ENCODE measurements at places on chromosomes 5 and 9.

- no peak for DNase-seq
- no peak overlapping the region for H3K27ac ChIP-seq
- peaks cover 55% of the 10 kb centered on the region for H3K27me3 ChIP-seq
- H3K36me3 ChIP-seq: peaks cover 3% of the 10 kb centered on the region
- no peak overlapping the region for H3K4me3 ChIP-seq
Observed at GRCh38 chr5:61311836-61312808, 19.9 kb upstream of the ZSWIM6 start.

- DNase-seq: no peak
- H3K27me3 ChIP-seq: no peaks in the 10 kb centered on the region
- peak overlapping the region; percentile 100 for H3K4me3 ChIP-seq
Observed at GRCh38 chr9:114383521-114384231, 4.1 kb downstream of the AKNA start.

GRCh38 chr9:38227061-38227540 is 158.1 kb upstream of the SHB start:
- no peak for DNase-seq
- H3K27me3 ChIP-seq: peaks cover 42% of the 10 kb centered on the region
- peaks cover 13% of the 10 kb centered on the region for H3K4me1 ChIP-seq

DNA sequence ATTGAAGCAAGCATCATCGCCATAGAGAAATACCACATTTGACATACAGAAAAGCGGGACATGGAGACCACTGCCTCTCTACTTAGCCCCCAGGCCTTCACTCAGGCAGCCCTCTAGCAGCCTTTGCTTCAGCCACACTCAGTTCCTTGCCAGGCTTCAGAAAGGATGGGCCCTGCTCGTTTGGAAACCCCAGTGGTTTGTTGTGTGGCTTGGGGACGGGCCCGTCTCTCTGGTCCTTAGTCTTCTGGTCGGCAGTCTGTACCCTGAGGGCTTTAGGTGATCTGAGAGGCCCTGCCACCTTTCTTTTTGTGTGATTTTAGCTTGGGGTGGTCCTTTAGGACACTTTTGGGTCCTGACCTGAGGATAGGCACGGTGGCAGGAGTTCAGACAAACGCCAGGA is 21.1 kb upstream of the ARSI start:
- H3K27ac ChIP-seq: no peak overlapping the region
- H3K27me3 ChIP-seq: peaks cover 7% of the 10 kb centered on the region
- H3K4me1 ChIP-seq: peaks cover 2% of the 10 kb centered on the region

DNA sequence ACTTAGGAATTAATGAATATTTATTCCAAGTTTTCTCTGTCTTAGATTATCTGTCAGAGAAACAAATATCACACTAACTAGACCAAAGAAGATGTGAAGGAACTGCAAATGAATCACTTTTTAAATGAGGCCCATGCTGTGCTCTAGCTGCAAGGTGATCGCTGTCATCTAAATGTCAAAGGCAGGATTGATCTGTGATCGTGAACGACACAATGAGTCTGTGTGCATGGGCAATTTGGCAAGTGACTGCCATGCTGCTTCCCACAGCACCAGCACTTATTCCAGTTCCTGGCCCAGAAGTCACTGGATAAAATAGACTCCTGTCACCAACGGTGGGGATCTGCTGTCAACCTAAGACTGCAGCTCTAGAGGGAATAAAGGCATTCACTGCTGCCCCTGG is 141.2 kb downstream of the TRIM36 start:
- no peak for DNase-seq
- no peak overlapping the region for H3K27ac ChIP-seq
- no peaks in the 10 kb centered on the region for H3K36me3 ChIP-seq
- no peak overlapping the region for H3K4me3 ChIP-seq
- H3K4me1 ChIP-seq: no peaks in the 10 kb centered on the region

DNA sequence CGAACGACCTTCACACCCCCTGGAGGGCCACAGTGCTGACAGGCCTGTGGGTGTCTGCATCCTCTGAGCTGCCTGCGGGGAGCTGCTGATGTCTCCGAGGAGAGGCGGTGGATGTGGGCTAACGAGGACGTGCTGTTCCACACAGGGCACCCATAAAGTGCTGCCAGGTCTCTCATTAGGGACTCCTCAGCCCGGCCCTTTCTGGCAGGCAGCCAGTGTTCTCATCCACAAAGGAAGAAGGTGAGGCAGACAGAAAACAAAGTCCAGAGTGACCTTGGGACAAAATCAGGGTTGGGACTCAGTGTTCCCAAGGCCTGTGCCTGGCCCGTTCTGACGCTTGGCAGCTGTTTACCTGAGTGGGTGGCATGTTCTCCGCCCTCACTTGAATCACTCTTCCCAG is 29.3 kb downstream of the CARTPT start:
- no peaks in the 10 kb centered on the region for H3K4me1 ChIP-seq
- H3K36me3 ChIP-seq: peaks cover 3% of the 10 kb centered on the region
- DNase-seq: no peak
- H3K4me3 ChIP-seq: no peak overlapping the region

DNA sequence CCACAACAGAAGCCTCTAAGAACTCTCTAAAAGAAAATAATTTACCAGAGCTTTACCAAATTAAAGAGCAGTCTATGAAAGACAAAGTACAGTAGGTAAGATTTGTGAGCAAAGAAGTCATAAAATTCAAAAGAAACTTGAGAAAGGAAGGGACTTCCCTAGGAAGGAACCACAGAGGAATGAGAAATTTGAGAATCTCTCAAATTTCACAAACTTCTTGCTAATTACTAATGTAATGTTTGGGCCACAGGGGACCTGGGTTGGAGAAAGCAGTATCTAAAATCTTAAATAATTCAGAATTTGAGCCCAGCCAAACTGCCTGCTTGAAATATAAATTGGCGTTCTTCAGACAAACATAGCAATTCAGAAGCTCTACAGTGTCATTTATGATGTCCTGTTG is 225.0 kb upstream of the PRR16 start:
- no peak overlapping the region for H3K4me3 ChIP-seq
- H3K4me1 ChIP-seq: no peaks in the 10 kb centered on the region
- DNase-seq: no peak
- H3K36me3 ChIP-seq: no peaks in the 10 kb centered on the region
- no peak overlapping the region for H3K27ac ChIP-seq

DNA sequence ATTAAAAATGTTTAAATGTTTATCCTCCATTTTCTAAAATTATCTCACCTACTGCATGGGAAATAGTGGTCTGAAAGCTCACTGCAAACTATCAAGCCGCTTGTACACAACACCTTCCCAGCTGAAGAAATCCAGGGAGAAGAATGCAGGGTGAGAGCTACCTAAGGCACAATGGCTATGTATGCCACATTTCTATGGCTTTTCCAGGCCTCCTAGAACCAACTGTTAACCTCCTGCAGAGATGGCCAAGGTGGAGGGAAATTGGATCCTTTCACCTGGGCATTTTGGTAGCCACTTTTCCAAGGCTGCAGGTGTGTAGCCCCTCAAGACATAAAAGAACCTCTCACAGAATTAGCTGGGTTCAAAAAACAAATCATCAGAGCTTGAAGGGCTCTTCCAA is 286.4 kb downstream of the EBF1 start:
- H3K4me1 ChIP-seq: peaks cover 4% of the 10 kb centered on the region
- H3K27me3 ChIP-seq: peaks cover 7% of the 10 kb centered on the region
- DNase-seq: no peak
- H3K4me3 ChIP-seq: no peak overlapping the region
- peaks cover 4% of the 10 kb centered on the region for H3K36me3 ChIP-seq

- DNase-seq: no peak
- no peaks in the 10 kb centered on the region for H3K27me3 ChIP-seq
- no peak overlapping the region for H3K27ac ChIP-seq
- H3K4me3 ChIP-seq: no peak overlapping the region
- H3K4me1 ChIP-seq: no peaks in the 10 kb centered on the region
- no peaks in the 10 kb centered on the region for H3K36me3 ChIP-seq
Observed at GRCh38 chr9:76943054-76943453, 37.1 kb upstream of the PRUNE2 start.

DNA sequence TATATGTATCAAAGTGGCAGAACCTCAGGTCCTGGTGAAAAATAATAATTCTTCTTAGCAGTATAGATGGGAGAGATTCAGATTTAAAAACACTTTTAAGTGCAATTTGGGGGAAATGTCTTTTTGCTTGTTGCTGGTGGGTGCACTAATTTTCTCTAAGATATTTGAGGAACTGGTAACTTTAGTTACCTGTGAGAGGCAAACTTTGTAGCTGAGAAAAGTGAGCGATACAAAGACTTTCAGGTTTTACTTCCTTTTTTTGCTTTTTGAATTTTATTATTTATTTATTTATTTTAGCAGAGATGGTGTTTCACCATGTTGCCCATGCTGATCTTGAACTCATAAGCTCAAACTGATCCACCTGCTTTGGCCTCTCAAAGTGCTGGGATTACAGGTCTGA is 303.1 kb upstream of the PTGER4 start:
- no peak overlapping the region for H3K4me3 ChIP-seq
- no peak for DNase-seq
- H3K27ac ChIP-seq: no peak overlapping the region
- H3K4me1 ChIP-seq: peaks cover 7% of the 10 kb centered on the region
- peaks cover 2% of the 10 kb centered on the region for H3K36me3 ChIP-seq

DNA sequence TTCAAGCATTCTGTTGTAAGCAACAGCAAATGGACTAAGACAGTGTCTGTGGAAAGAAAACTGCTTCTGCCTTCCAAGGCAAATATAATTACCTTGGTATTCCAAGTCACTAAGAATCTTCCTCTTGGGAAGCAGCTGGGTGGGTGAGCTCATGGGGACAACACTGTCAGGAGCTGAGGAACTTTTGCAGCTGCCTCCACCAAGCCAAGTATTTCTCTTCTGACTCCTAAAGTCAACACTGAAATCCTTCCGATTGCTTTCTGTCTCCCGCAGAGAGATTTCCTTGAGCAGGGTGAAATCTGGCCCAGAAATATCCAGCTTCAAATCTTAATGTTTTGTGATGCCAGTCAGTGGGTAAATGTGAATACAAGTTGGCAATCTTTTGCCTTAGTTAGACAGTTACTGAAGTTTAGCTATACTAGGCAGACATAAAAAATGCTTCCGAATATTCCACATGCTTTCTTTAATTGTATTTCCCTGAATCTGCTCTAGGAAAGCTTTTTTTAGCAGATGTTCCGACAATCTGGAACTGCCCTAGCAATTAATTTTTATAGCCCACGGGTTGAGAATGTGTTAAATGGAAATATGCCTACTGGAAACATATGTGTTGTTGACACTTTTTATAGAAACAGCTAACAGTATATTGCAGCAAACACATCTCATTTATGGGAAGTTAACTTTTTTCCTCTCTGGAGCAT is 369.9 kb upstream of the DAB2 start:
- DNase-seq: no peak
- H3K27ac ChIP-seq: no peak overlapping the region
- peaks cover 2% of the 10 kb centered on the region for H3K27me3 ChIP-seq
- no peaks in the 10 kb centered on the region for H3K4me1 ChIP-seq
- H3K4me3 ChIP-seq: no peak overlapping the region

GRCh38 chr5:117394506-117395157 is 820.0 kb upstream of the SEMA6A start:
- H3K36me3 ChIP-seq: no peaks in the 10 kb centered on the region
- no peak for DNase-seq
- no peaks in the 10 kb centered on the region for H3K4me1 ChIP-seq
- H3K27ac ChIP-seq: no peak overlapping the region
- no peak overlapping the region for H3K4me3 ChIP-seq

DNA sequence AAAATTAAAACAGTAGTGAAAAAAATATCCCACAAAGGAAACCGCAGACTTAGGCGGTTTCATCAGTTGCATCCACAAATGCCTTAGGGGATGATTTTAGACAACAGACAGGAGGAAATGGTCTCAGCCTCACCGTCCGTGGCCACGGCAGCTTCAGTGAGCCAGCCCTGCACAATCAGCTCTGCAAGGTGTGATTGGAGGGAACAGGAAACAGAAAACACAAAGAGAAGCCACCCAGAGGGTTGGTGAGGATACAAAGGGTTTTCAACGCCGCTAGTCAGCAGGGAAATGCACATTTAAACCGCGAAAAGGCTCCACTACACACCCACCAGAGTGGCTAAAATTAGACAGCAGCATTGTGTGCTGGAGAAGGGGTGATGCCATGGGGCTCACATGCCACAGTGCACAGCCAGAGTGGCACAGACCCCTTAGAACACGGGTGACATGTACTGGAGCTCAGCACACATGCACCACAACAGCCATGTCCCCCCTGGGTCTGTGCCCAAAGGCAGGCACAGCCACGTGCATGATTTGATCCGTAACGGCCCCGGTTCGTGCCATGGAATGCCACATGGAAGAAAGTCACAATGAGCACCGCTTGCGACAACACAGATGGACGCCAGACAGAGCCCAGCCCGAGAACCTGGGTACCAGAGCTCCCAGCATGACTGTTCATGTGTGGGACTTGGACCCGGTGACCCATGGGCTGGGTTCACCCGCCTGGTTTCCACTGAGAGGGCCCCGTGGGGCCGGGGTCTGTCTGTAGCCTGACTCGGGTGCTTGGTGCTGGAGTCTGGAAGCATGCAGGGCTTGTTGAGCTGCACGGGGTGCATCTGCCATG is 18.3 kb upstream of the TERT start:
- no peaks in the 10 kb centered on the region for H3K27me3 ChIP-seq
- peaks cover 45% of the 10 kb centered on the region for H3K4me1 ChIP-seq
- H3K27ac ChIP-seq: peak overlapping the region; percentile 82
- peak overlapping the region; percentile 81 for H3K4me3 ChIP-seq

DNA sequence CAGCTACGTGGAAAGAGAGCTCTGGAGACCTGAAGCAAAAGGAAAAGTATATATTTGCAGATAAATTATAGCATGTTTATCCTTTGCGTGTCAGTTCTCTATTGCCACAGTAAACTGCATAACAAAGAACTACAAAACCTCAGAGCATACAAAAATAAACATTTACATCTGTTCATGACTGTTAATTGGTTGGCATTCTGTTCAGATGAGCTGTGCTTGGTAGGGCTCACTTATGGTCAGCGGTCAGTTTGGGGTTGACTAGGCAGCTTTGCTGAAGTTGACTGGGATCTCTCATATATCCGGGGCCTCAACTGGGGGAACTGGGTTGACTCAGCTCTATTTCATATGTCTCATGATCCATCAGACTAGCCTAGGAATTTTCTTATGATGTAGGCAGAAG is 257.7 kb downstream of the TLE1 start:
- no peaks in the 10 kb centered on the region for H3K4me1 ChIP-seq
- no peak overlapping the region for H3K27ac ChIP-seq
- no peak for DNase-seq
- no peak overlapping the region for H3K4me3 ChIP-seq

DNA sequence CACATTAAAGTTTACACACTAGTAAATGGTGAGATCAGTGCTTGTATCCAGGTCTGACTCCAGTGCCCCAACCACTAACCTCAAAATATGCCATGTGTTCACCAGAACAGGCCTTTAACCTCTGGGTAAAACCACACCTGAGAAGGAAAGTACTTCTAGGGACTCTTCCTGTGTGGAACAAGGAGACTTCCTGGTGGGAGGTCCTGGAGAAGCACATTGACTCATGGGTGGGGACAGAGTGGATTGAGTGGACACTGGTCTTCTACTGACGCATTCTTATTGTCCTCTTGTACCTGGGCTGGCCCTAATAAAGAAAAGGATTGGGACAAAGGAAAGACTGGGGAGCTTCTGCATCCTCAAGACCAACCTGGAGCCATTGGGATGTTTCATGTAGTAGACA is 43.4 kb downstream of the ANGPTL2 start:
- no peak overlapping the region for H3K27ac ChIP-seq
- no peak overlapping the region for H3K4me3 ChIP-seq
- H3K27me3 ChIP-seq: no peaks in the 10 kb centered on the region
- peaks cover 10% of the 10 kb centered on the region for H3K4me1 ChIP-seq
- no peak for DNase-seq

GRCh38 chr9:112059966-112060320 is 115.2 kb downstream of the SUSD1 start:
- H3K36me3 ChIP-seq: peaks cover 3% of the 10 kb centered on the region
- no peaks in the 10 kb centered on the region for H3K27me3 ChIP-seq
- H3K4me1 ChIP-seq: peaks cover 14% of the 10 kb centered on the region
- no peak for DNase-seq

GRCh38 chr5:74853256-74853655 is 12.9 kb downstream of the FAM169A start:
- H3K36me3 ChIP-seq: no peaks in the 10 kb centered on the region
- H3K27ac ChIP-seq: no peak overlapping the region
- no peaks in the 10 kb centered on the region for H3K27me3 ChIP-seq
- peaks cover 25% of the 10 kb centered on the region for H3K4me1 ChIP-seq
